ENCODE measurements at places on chromosomes 3 and 15. TPM values are rescaled to one million over a fixed set of nuclear protein-coding genes. Genes with fewer than 3 reads are reported as not detected.

DNA sequence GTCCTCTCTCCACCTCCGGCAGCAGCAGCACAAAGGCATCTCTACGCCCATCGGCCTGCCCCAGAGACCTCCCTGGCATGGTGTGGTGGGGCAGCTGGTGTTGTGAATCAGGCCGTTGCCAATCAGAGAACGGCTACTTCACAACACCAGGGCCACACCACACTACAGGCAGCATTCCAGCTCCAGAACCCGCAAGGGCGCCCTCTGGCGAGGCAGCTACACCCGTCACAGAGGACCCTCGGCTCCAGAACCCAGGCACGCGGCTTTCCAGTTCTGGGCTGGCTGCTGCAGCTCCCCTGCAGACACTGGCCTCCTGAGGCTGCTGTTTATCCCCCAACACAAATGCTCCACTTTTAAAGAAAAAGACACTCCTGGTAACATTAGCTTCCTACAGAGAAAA, 127.5 kb upstream of the TOPAZ1 start:
- no peak for DNase-seq

DNA sequence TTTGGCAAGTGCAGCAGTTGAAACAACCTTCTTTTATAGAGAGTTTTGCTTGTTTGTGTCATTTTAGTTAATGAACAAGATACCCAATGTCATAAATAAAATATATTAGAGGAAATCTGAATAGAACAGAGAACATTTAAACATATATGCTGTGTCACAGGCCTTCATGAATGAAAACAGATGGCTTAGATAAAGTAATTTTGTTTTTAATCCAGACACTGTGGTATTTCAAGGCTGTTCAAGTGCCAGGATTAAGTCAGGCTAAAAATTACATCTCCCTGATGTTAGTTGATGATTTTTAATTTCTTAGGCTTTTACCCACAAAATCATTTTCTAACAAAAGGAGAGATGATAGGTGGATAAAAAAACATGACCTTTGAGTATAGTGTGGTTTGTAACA, 4.9 kb upstream of the ACKR4 start:
- no peak for DNase-seq

- no peak for DNase-seq
Measured at GRCh38 chr3:133083395-133083794, 45.2 kb downstream of the TMEM108 start.

DNA sequence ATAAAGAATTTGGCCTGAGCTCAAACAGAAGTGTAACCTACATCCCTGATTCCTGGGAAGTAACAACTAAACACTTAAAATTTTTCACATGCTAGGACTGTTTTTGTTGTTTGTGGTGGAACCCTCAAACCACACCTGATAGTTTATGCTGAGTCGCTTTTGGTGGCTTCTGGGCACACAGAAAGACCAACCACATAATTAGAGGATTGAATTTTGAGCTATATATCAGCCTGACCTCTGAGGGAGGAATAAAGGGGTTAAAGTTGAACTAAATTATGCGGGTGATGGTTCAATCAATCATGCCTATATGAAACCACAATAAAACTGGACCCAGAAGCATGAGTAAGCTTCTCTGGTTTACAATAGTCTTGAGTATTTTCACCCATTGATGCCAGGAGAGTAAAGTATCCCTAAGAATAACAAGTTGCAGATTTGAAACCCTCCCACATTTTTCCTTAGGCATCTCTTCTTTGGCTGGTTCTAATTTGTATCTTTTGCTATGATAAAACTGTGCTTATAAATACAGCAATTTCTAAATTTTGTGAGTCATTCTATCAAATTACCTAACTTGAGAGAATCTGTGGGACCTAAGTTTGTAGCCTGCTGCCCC, 1304.5 kb upstream of the GBE1 start:
- no peak for DNase-seq

DNA sequence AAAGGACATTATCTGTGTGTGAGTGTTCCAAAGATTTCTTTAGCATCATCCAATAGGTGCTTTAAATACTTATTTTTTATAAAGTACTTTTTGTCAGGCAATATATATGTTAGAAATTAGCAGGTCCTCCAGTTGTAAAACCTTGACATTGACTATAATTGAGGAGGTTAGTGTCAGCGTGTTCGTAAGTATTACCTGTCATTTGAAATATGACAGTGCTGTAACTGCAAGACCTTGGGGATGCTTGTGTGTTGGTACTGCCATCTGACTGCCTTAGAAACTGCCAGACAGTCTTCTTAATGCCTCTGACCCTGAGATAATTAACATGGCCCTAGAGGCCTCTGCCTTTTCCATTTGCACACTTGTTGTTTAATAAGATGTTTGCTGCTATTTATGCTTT, 170.7 kb downstream of the NAALADL2 start:
- DNase-seq: no peak

- DNase-seq: no peak
Measured at GRCh38 chr3:151058740-151059139, 26.7 kb upstream of the MED12L start.

DNA sequence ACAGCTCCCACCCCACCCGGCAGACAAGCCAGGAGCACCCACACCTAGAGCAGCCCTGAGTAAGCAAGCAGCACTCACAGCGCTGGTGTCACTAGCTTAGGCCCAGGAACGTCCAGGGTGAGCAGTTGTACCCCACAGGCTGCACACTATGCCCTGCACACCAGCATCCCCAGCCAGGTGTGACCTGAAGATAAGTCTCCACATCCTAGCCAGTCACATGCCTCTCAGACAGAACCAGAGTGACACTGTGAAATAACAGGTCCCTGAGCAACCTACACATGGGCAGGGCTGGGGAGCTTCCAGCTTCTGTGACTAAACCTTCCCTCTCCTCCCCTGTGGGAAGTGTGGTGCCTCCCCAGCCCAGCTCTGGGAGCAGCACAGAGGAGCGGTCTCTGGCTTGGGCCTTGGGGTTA, 253.6 kb downstream of the UACA start:
- DNase-seq: peak; percentile 63

- no peak for DNase-seq
Measured at GRCh38 chr3:134761213-134761612, 33.8 kb upstream of the EPHB1 start.

GRCh38 chr3:106228271-106228670, 359.5 kb upstream of the CBLB start:
- DNase-seq: no peak

DNA sequence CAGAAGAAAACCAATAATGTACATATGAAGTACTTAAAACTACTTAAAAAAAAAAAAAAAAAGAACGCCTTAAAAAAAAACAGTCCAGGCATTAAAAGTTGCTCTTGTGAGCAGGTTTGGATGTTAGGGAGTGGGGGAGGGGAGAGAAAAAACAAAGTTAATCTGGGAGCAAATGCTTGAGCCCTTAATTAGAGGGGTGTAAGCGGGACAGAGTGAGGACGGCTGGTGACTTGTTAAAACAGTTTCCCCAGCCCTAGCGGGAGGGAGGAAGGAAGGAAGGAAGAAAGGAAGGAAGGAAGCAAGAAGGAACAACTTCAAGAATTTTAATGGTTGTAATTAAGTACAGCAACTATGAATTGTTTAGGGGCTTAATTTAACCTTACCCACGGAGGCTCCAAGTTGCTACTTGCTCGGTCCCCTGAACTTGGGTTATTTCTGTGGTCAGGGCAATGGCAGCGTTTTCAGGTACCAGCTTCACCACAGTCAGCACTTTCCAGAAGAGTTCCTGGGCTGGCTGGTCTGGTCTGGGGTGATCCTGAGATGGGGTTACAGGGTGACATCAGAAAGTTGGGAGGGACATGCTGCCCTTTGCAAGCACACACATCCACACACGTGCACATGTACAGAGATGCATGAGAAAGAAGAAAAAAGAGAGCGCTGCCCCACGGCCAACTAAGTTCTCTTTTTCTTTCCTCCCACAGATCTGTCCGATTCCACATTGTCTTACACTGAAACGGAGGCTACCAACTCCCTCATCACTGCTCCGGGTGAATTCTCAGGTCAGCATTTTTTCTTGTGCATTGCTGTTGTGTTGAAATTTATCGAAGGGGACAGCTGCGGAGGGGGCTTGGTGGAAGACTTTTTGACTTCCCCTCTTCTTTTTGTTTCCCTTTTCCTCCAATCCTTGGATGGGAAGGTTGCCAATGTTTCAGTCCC, 14.0 kb downstream of the SMAD6 start:
- no peak for DNase-seq

DNA sequence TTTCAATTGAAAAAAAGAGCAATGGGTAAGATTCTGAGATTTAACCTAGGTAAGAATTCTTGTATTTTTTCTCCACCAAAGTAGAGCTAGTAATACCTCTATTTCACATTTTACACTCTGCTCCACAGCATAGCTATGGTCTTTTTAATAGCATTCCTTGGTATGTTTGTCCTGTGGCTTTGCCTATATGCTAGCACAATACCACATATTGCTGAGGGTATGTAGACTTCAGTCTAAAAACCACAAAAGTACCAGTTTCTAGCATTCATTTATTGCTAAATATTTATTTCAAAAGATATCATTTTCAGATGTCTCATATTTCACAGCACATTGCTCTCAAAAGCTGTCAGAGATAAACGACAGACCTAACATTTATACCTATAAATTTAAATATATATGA, 18.2 kb upstream of the EOGT start:
- DNase-seq: no peak

DNA sequence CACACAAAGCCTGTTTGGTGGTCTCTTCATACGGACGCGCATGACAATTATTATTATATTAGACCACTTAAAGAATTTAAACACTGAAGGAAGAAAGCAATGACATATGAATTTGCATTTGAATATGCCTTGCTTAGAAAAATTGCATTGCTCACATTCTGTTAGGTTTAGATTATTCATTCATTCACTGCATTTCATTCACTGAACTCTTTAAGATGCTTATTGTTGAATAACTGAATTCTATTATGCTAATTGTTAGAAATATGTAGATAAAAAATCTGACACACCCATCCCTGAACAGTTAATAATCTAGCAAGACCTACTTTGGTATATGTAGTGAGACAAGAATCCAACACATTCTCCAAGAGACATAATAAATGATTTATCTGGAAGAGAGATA, 94.4 kb upstream of the PEX5L start:
- no peak for DNase-seq

- DNase-seq: no peak
Measured at GRCh38 chr3:176590722-176591121, 606.6 kb downstream of the TBL1XR1 start.

DNA sequence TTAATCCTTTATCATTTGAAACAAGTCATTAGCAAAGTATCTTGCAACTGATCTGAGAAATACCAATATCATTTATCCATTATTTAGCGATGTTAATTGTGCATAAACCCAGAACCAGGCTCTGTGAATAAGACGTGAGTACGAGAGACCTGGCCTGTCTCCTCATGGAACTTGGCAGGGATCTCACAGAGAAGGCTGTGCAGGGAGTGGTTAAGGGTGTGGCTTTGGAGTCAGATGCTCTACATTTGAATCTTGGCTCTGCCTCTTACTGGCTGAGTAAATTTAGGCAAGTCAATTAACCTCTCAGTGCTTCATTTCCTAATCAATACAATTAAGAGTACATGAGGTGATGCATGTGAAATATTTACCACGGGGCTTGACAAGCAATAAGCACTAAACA, 39.9 kb upstream of the TBL1XR1 start:
- DNase-seq: no peak

GRCh38 chr3:134697830-134698689, 47.2 kb upstream of the KY start:
- no peak for DNase-seq

- DNase-seq: no peak
Measured at GRCh38 chr3:123713211-123713610, 128.4 kb upstream of the HACD2 start.

DNA sequence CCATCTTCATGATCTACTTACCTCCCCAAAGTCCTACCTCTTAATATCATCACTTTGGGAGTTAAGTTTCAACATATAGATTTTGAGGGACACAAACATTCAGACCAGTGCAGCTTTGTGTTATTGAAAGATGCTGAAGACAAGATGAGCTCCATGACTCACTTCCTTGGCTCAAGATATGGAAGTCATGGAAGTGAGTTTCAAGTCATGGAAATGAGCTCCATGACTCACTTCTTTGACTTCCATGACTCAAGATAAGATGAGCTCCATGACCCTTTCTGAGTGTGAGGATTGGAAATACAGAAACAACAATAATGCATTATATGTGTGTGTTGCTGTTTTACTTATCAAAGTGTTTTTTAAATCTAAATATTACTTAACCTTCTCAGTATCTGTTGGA, 170.2 kb upstream of the TPRG1 start:
- no peak for DNase-seq

Gene RARB
- 38.7 TPM for polyA plus RNA-seq

- no peak for DNase-seq
Measured at GRCh38 chr3:53518495-53518981, 24.1 kb downstream of the CACNA1D start.

DNA sequence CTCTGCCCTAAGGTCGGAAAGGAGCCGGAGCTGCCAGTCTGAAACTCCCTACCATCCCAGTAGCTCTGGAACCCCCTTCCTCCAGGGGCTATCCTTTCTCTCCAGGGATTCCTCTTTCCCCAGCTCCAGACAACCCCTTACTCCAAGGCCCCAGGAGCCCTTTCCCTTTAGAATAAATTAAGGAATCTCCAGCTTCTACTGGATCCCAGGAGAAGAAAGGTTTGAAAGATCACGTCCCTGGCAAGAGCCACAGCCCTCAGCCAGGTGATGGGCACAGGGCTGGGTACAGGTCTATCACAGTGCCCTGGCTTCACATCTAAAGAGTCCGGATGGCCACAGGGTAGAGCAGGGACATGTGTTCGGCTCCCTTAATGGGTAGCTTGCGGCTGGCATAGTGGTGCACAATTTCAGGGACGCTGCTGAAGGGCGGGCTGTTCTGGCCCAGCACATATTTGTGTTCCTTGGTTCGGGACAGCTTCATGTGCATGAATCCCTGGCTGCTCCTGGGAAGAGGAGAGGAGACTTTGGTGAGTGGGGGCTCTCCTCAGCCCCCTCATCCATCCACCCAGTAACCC, 20.0 kb downstream of the SHF start:
- DNase-seq: no peak

- no peak for DNase-seq
Measured at GRCh38 chr3:43909149-43909548, 218.4 kb downstream of the ABHD5 start.

Gene EIF1B
- 102 TPM for polyA plus RNA-seq

Gene GRK7
- polyA plus RNA-seq: 0.07 TPM

GRCh38 chr15:68444336-68444735, 12.4 kb upstream of the ITGA11 start:
- no peak for DNase-seq

- no peak for DNase-seq
Measured at GRCh38 chr15:60557191-60557618, 78.3 kb upstream of the ICE2 start.

GRCh38 chr15:32872621-32873283, 154.9 kb downstream of the GREM1 start:
- peak; percentile 26 for DNase-seq

- no peak for DNase-seq
Measured at GRCh38 chr15:68699881-68700454, 120.7 kb downstream of the ANP32A start.

Gene TNFAIP8L3
- 4.6 TPM for polyA plus RNA-seq

DNA sequence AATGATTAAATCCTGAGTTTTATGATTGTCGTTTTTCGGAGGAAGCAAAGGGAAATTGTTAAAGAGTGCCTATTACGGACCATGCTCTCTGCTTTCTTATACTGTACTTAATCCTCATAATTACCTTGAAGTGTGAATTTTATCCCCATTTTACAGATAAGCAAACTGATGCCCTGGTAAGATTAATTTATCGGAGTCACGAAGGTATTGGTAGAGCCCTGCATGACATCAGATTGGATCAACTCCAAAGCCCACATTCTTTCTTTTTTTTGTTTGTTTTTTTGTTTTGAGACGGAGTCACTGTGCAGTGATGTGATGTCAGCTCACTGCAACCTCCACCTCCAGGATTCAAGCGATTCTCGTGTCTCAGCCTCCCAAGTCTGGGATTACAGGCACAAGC, 1.6 kb upstream of the GNB4 start:
- DNase-seq: no peak
